ENCODE measurements at places on chromosomes 5 and 9.

GRCh38 chr9:16708656-16709435 is 161.6 kb downstream of the BNC2 start:
- no peak for DNase-seq

DNA sequence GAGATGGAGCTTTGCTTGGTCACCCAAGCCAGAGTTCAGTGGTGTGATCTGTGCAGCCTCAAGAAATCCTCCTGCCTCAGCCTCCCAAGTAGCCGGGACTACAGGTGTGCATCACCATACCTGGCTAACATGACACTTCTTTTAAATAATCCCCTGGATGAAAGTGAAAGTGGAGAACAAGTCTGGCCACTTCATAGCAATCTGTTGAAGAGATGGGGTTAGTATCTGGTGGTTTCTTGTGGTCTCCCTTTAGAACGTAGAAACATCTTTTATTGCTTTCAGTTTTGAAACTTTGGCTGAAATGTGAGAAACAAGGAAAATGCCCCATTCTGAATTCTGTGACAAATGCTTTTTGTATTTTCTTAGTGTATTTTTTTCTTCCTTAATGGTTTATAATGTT is 452.5 kb upstream of the RIOK2 start:
- no peak for DNase-seq

GRCh38 chr9:70030156-70030555 is 13.5 kb upstream of the MAMDC2 start:
- DNase-seq, result no peak

- peak; percentile 42 for DNase-seq
Measured at GRCh38 chr9:16207161-16207560, 654.3 kb downstream of the CCDC171 start.

- DNase-seq, result peak; percentile 80
Measured at GRCh38 chr5:159262472-159262858, 625 bp upstream of the UBLCP1 start.
